ENCODE measurements at places on chromosomes 4 and X.
A peak's percentile ranks its signal among the peaks of the same experiment; 100 is the strongest.

GRCh38 chrX:19909761-19910160, 22.4 kb upstream of the SH3KBP1 start:
- no peak for DNase-seq

DNA sequence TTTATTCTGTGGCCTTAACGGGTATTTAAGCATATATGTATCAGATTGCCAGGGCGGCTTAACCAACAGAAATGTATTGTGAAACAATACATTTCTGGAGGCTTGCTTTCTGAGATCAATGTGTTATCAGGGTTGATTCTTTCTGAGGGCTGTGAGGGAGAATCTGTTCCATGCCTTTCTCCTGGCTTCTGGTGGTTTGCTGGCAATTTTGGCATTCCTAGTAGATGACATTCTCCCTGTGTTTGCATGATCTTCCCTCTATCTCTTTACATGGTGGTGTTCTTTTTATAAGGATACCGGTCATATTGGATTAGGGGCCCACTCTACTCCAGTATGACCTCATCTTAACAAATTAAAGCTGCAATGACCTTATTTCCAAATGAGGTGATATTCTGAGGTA, 16.9 kb upstream of the CEP135 start:
- DNase-seq: peak; percentile 61

DNA sequence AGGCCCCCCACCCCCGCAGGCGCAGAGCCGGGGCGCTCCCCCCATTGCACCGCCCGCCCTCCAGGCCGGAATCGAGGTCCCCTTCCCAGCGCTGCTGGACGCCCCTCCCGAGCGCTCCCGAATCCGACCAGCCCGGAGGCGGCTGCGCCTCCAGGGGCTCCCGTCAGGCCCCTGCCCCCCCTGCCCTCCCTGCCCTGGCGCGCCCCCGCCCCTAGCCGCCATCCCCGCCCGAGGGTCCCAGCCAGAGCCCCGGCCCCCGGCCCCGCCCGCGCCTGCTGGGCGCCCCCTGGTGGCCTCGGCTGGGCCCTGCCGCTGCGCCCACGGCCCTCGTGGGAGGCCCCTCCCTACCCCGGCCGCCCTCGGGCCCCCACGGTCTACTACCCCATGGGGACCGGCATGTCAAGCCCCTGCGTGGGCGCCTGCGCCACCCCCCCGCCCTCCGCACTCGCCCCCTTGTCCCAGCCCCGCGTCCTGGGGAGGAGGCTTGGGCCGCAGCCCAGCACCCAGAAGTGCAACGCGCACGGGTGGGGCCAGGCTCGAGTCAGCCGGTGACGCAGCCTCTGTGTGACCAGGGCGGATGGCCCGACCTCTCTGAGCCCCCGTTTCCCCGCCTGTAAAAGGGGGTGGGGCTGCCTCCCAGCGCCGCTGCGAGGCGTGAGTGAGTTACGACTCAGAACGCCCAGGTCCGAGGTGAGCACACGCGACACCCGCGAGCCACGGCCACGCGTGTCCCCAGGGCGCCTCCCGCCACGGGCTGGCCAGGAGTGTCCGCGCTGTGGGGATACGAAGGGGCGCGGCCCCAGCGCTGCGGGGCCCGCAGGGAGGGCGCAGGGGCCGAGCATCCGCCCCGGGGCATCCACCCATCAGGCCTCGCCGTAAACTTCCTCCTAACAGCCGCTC, 104.9 kb downstream of the FAM53A start:
- DNase-seq: peak; percentile 79

DNA sequence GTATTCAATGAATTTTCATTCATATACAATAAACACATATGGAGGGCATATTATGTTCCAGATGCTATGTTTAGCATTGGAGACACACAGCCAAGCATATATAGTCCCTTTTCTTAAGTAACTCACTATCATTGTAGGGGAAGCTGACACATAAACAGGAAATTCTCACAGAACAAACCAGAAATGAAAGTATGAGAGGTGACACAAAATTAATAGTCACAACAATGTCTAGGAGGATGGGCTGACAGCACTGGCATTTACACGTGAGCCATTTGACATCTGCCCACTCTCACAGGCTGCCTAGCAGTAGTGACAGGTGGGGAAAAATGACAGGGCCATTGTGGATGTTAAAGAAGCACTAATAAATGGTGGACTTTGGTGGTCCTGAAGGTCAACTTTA, 2.6 kb upstream of the CNOT6L start:
- no peak for DNase-seq

GRCh38 chr4:156695163-156695562, 276.4 kb downstream of the PDGFC start:
- DNase-seq: no peak

DNA sequence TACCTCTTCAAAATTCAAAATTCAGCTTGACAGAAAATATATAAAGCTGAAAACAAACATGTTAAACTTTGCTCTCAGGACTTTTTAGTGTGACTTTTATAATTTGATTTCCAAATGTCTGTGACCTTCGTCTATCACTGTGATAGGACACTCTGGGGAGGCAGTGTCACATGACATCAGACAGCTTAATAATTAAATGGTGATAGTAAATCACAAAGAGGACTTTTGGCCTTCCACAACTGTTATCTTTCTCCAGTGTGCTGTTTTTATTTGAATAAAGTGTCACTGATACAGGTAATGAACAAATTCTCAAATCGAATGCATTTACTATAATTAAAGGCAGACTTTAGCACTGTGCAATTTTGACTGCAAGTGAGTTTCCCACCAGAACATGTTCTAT, 83.1 kb downstream of the MID1 start:
- no peak for DNase-seq

- DNase-seq: peak; percentile 44
Observed at GRCh38 chr4:177047851-177048174, 255.1 kb upstream of the VEGFC start.

GRCh38 chr4:160406263-160406825, 1303.5 kb downstream of the RAPGEF2 start:
- DNase-seq: no peak

DNA sequence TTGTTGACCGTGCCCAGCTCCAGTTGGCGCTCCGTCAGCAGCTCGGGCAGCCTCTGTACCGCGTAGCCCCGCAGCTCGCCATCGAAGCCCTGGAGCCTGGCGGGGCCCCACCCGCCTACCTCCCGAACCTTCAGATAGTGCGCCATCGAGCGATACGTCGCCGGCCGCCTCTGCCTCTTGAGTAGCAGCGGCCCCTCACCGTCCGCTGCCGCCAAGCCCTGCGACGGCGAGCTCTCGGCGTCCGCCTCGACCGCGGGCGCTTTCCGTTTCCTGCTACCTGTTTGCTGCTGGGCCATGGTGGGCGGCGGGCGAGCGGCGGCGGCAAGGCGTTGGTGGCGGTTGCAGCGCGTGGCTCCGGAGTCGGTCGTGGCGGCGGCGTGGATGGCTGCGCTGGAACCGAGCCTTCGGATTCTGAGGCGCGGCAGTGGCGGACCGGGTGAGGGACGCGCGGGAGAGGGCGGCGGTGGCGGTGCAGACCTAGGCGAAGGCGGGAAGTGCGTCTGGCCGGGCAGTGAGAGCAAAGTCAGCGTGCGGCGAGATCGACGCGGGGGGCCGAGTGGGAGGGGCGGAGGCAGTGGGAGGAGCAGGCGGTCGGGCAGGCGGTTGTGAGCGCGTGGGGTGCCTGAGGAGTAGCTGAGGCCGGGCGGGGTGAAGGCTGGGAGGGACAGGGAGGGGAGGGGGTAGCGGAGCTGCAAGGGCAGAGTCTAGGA, at the start of gene DCAF12L1:
DCAF12L1 (minus strand) TSS at position 502 of the 710 bp plus-strand sequence; CDS start at position 296, 206 bp downstream.
- no peak for DNase-seq

- DNase-seq: no peak
Observed at GRCh38 chr4:104726002-104726401, 231.3 kb upstream of the CXXC4 start.

DNA sequence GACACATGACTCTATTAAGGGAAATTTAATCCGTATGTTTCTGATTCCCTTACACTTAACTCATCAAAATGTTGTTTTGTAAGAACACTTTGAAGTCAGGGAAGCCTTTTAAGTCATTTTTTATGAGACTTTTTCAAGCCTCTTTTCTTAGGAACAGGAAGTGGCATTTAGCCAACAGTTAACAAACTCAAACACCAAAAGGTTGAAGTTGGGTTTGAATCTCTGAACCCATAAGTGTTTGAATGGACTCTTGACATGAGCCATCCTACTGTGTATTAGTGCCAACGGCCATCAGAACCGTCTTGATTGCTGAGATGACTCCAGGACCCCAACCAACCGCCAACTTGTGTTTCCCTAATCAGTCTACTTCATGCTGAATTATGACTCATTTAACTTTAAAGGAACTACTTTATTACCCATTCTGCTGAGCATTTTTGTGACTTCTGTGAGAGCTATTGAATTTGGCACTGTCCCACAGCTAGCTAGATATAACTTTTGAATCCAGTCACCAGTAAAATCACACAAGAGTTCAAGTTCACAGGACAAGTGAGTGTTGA, 209.1 kb upstream of the FAT1 start:
- peak; percentile 73 for DNase-seq

DNA sequence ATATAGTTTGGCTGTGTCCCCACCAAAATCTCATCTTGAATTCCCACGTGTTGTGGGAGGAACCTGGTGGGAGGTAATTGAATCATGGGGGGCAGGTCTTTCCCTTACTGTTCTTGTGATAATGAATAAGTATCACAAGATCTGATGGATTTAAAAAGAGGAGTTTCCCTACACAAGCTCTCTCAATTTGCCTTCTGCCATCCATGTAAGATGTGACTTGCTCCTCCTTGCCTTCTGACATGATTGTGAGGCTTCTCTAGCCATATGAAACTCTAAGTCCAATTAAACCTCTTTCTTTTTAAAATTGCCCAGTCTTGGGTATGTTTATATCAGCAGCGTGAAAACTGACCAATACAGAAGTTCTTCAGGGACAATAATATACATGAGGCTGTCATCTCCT, 425.1 kb downstream of the PABPC4L start:
- DNase-seq: no peak

DNA sequence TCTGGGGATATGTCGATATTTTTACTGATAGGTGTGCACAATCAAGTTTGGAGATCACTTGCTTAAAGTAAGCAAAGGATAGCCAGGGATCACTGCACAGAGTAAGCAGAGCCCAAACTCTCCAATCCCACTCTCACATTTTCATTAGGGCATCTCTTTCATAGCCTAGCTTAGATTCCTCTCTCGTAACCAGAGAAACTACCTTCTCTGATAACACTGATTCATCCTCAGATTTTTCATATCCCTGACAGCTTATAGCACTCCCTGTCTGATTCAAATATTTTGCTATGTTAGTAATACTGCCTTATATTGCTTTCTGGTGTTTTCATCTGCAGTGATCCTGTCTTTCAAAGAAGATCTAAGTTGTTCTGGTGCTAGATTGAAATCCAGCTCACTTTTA, 123.7 kb downstream of the CBLL2 start:
- DNase-seq: no peak

GRCh38 chrX:25018682-25019081, 2.9 kb upstream of the ARX start:
- DNase-seq: no peak

DNA sequence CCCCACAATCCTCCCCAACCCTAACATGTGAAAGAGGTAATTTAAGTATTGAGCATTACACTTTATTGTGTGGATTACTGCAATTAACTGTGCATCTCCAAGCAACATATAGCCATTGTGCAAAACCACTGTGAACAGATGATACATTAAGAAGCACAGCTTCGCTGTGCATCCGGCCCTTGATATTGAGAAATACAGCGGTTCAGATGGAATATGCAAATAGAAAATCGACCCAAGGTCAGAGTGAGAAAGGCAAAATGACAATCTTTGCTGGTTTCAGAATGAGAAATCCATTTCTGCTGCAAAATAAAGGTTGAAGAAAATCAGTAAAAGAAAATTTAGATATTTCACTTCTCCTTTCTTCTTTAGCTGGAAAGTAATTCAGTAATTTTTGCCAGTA, 805.9 kb upstream of the GRID2 start:
- DNase-seq: no peak

- DNase-seq: peak; percentile 0
Observed at GRCh38 chrX:148422526-148422925, 77.9 kb upstream of the AFF2 start.

DNA sequence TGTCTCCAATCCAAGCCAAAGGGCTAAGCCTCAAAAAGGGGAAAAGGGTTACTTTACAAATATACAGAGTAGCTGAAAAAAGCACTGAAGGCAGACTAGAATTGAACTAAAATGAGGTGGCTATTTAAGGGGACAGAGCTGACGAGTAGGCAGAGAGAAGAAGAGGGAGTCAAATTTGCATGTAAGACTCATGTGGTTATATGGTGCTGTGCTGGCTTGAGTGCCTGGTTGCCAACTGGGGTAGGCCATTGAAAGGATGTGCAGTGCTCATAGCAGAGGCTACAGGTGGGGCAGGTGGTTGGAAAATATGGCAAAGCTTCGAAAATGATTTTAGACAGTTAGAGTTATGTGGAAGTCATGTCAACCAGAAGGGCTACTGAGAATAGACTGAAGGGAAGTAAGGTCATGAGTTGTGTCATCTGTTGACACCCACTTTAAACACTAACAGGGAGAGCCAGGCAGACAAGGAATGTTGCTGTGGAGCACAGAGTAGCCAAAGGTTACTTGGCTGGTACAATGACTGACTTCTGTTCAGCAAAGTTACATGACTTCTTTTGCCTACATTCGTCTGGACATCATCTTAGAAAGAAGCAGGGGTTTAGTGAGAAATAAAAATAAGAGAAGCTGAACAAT, 1210.4 kb downstream of the ADGRL3 start:
- no peak for DNase-seq

DNA sequence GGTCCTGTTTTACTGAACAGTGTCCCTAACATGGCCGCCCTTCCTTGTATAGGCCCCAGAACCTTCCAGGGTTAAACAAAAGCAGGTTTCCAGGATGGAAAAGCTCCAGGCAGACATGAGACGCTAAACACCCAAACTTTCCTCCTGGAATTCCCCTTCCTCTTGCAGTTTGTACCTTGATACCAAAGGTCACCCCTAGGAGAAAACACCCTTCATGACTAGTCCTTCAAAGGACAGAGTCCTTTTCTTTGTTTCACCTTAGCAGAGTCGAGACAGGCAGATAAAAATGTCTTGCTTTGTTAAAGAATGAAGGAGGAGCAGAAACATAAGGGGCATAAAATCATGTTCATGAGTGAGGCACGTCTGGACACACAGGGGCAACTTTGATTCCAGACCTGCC, 247.5 kb downstream of the BCOR start:
- DNase-seq: no peak

DNA sequence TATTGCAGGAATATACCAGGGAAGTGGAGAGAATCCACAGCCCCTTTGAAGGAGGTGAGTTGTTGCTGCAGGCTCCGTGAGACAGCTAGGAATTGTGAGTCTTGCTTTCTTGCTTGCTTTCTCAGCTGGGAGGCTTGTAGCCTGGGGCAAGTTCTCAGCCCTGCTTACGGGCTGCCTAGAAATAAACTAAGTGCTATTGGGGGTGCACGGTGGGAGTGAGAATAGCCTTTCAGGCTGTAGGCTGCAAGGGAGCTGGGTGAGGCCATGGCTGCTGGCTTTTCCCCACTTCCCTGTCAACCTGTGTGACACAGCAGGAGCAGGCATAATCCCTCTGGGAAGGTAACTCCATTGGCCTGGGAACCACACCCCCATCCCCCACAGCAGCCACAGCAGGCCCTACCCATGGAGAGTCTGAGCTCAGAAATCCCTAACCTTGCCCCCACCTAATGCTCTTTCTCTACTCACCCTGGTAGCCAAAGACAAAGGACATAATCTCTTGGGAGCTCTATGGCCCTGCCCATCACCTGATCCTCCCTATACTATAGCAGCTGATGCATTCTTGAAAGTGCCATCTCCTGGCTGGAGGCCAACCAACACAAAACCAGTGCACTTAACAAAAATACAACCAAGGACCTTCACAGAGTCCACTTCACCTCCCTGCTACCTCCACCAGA, 113.0 kb downstream of the MMRN1 start:
- no peak for DNase-seq

GRCh38 chr4:184958127-184958922, 60.0 kb upstream of the HELT start:
- DNase-seq: no peak

- no peak for DNase-seq
Observed at GRCh38 chrX:117511379-117511778, 605.2 kb downstream of the KLHL13 start.

Data from AG10803 (cell line).